ENCODE measurements at places on chromosomes 3 and 15.
A peak's percentile ranks its signal among the peaks of the same experiment; 100 is the strongest.

- DNase-seq: no peak
Measured at GRCh38 chr3:65714134-65714533, 324.6 kb downstream of the MAGI1 start.

DNA sequence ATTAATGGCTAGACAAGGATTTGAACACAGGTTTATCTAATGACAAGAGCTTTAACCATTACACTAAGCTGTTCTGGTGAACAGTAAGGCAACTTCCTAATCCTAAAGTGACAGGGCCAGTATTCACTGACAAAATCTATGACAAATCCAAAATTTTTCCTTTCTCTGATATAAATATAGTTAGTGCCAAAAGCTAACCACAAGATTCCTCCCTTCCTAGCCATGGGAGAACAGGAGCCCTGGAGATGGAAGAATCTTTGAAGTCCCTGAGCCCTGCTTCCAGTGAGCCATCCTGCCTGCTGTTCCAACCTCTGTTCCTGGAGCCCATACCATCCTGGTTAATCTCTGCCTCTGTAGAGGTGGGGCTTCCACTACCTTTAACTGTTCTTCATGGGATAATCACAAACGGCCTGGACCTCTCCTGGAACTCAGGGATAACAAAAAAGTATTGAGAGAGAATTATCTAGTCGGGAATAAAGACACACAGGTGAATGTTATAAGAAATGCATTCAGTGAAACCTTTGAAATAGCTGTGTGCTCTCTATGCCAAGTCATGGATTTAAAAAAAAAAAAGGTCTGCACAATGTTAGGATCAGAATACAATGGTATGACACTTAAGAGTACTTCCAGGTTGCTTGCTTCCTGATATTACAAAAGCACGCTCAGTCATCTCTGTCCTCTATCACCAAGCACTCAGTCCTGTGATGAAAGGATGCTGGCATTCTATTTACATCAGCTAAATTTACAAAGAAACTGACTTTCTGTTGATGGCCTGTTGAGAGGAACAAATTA, 235.8 kb downstream of the SUCLG2 start:
- no peak for DNase-seq

GRCh38 chr3:61679026-61679425, 117.7 kb downstream of the PTPRG start:
- DNase-seq: no peak

DNA sequence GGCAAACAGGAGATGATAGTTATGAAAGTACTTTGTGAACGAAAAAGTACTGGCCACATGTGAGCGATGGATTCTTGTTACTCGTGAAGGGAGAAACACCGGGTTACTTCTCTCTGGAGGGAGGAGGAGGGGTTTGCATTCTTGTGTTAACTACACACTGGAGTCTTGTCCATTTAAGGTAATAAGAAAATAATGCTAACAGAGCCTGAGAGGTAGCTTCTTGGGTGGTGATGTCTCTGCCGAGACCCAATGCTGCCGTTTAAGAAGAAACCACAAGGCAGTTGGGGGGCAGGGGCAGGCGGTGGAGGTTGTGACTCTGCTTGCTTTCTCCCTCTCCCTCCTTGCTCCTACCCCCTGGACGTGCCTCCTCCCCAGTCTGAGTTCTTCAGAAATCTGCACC, 100.9 kb upstream of the ROPN1 start:
- no peak for DNase-seq

GRCh38 chr3:33582234-33582633, 135.8 kb downstream of the CLASP2 start:
- DNase-seq: no peak

DNA sequence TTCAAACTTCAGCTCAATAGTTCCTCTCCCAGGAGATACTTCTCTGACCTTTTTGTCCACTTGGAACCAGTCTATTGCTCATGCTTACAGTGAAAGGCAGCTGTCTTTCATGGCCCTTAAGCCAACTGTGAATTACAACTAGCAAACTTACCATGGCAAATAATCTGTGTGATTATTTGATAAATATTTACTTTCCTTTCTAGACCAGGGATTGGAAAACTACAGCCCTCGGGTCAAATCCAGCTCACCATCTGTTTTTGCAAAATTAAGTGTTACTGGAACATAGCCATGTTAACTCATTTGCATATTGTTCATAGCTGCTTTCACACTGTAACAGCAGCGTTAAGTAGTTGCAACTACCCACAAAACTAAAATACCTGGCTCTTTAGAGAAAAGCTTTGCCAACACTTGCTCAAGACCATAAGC, 289.1 kb upstream of the MCTP2 start:
- DNase-seq: peak; percentile 15

DNA sequence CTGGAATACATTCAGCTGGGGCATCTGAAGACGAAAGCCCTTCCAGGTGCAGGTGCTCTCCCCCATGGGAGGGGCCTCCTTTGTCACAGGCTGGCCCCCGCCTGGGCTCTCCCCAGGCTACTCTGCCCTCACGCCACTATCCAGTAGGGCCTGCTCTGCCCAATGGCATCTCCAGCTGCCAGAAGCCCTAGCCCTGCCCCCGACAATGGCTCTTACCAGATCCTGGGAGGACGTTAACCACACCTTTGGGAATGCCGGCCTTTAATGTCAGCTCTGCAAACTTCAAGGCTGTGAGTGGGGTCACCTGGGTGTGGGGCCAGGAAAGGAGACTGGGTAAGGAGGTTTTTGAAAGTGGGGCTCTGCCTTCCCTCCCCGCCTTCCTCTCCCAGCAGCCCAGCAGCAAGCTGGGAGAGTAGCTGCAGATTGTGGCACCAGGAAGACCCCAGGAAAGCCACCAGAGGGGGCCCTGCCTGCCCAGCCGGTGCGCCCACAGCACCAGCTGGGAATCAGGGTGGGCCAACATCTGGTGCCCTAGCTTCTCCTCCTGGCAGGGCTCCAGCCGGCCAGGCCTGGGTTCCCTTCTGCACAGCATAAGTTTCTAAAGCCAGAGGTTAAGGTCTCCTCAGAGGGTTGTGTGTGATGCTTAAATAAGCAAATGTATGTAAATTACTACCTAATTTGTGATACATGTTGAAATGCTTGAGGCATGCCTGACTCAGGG, 40.4 kb upstream of the SLC41A3 start:
- DNase-seq: peak; percentile 4

DNA sequence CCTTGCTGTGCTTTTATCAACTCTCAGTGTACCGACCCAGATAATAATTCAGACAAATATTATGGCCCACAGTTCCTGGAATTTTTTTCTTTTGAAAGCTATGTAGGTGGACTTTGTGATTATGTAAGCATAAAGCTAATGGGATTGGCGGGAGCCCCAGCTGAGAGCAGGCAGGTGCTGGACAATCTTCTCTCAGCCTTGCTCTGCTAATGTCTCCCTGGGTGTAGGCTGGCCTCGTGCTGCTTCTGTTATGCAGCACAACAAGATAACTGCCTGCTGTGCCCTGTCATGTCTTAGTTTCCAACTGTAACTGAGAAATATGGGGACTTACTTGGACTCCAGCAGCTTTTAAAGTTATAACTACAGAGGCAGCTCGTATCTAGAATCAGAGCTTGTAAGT, 415.0 kb downstream of the PDCD6IP start:
- peak; percentile 40 for DNase-seq

GRCh38 chr15:42616107-42616506, 40.7 kb downstream of the STARD9 start:
- no peak for DNase-seq

DNA sequence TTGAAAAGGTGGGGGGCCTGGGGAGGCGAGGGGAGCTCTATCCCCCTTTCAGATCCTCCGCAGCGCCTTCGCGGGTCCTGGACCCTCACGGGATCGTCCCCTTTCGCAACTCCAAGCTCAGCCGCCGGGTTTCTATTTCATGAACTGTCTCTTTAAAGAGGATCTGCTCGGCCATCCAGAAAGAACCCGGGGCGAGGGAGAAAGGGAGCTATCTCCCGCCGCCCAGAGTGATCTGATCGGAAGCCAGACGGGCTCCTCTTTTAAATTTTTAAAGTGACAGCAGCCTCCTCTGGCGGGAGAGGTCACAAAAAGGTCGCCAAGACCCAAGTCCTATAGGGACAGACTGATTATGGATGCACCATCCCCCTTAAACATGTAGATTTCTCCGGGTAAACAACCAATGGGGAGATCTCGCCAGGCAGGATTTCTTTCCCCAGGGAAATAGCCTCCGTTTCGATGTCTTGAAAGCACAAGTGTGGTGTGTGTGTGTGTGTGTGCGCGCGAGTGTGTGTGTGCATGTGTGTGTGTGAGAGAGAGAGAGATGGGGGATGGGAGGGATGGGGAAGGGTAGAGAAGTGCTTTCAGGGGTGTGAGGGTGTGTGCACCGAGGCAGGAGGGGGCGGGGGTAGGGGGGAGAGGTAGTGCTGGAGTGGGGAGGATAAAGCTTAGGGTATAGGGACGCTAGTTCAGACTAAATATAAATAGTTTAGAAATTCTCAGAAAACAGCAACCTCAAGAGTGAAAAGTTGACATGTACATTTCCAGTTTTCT, 516.1 kb downstream of the MECOM start:
- DNase-seq: peak; percentile 25

DNA sequence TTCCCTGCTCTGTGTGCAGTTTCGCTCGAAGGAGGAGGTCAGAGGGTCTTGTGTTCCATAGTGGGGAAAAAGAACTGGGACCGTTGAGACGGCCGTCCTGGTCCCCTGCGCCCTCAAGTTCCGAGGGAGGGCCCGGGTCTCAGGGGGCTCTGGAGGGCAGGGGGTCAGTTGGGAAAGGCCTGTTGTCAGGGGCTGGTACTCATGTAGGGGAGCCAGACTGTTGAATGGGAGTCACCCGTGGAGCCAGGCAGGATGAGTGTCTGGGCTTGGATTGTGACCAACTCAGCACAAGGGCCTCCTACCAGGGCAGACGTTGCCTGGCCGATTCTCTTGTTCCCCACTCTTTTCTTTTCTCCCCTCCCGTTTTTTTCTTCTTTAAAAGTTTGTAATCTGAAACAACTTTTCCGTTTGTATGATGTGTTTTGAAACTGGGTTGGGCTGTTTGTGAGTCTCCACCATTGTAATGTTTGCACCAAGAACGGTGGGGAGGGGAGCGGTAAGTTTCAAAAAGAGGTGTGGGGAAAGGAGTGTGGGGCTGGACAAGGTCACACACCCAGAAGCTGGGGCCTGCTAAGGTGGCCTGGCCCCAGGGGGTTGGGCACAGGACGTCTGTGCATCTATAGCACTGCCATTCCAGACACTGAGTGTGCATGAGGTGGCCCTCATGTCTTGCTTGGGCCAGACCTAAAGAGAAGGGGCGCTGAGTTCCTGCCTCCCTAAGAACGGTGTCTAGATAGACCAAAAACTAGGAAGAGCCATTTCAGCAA, 1.1 kb downstream of the CMTM7 start:
- DNase-seq: no peak

DNA sequence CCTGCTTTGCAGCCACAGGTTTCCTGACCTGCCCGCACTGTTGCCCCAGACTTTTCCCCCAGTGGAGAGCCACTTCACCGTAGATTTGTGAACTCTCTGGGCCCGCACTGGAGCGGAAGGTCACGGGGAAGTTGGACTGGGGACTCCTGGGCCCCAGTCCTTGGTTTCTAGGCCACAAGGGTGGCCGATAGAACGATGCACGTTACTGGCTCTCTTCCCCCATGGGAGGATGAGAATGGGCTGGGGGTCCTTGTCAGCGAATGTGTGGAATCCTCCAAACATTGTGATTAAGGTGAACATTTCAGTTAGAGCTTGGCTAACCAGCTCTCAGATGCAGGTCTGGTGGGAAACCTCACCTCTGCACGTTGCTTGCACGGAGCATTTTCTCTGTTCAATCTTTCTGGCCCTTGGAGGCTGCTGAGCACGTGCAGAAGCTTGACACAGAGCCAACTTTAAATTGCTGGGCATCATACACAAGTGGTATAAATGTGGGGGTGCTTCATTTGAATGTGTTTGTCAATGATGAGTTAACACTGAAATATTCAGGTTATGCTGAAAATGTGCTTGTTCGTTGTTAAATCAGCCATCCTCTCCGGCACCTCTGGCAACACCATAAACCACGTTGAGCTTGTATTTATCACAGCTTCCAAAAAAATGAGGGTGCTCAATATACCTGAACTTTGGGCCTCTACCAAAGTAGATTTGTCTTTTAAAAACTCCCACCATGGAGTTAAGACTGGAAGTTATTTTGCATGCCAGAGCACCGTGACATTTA, 976 bp downstream of the DIS3L start:
- peak; percentile 13 for DNase-seq

Data from NCI-H345 (cell line).